ENCODE measurements at places on chromosomes 3 and 15.

GRCh38 chr3:126848991-126849390 lies 133.9 kb upstream of the PLXNA1 start:
- DNase-seq = no peak

GRCh38 chr3:148023994-148024393 lies 614.8 kb downstream of the ZIC1 start:
- no peak for DNase-seq

GRCh38 chr15:35979608-35980007 lies 433.6 kb upstream of the DPH6 start:
- no peak for DNase-seq

GRCh38 chr3:169607949-169608348 lies 55.6 kb downstream of the MECOM start:
- no peak for DNase-seq

DNA sequence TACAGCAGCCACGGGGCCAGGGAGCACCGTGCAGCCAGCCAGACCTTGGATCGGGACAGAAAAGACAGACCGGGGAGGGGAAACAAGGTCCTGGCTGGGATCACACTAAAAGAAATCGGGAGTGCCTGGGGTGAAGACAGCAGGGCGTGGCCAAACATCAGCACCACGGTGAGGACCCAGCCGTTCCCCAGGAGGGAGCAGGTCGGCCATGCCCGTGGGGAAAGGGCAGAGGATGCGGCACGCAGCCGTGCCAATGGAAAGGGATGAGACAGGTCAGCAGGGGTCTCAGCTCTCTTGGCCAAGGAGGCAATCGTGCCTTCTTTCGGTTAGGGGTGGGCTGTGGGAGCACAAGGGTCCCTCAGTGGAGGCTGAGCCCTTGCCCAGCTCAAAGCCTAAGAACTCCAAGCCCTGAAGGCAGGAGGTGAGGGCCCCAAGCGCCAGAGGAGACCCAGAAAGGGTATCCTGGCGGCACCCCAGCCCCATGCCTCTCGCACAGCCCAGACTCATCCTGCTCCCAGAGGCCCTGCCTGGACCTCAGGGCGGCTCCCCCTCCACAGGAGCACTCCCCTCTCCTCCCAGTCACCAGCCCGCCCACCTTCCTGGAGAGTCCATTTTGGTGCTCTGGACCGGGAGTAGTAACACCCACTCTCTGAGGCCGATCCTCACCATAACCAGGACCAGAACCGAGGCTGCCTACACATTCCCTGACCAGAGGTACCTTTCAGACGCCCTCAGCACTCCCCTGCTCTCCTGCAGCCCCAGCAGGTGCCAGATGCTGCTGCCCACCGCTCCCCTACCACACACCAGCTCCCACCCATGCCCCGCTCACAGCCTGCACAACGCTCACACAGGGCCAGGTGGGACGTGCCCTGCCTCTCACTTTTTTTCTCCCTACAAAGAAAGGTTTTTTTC lies 23.2 kb upstream of the OCA2 start:
- no peak for DNase-seq

DNA sequence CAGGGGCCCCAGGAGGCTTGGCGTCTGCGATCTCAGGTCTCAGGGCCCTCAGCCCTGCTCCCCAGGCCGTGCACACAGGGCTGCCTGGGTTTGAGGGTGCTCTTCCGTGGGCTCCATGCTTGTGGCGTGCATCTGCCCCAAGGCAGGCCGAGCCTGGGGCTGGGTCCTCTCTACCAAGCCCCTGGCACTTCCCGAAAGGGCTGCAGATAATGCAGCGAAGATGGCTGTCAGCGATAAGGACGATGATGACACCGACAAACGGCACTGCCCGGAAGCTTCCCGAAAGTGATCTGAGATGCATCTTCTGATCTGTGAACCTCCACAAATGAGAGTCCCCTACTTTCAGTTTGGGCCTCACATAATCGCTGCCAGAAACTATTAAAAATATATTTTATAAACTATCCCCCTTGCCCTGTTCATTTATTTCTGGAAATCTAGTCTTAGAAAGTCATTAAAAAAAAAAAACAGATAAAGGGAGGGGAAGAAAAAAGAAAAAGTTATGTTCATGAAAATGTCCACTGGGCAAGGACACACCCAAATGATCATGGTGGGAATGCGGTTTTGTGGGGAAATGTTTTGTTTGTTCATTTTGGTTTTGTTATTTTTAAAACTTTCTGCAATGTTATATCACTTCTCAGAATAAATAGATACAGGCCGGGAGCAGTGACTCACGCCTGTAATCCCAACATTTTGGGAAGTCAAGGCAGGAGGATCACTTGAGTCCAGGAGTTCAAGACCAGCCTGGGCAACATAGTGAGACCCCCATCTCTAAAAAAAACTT lies 51.5 kb downstream of the RPN1 start:
- no peak for DNase-seq

GRCh38 chr3:40871394-40871793 lies 327.9 kb upstream of the CTNNB1 start:
- no peak for DNase-seq

GRCh38 chr15:90058775-90059174 lies 43.5 kb downstream of the IDH2 start:
- DNase-seq = no peak
